ENCODE measurements at places on chromosomes 3 and 15.

DNA sequence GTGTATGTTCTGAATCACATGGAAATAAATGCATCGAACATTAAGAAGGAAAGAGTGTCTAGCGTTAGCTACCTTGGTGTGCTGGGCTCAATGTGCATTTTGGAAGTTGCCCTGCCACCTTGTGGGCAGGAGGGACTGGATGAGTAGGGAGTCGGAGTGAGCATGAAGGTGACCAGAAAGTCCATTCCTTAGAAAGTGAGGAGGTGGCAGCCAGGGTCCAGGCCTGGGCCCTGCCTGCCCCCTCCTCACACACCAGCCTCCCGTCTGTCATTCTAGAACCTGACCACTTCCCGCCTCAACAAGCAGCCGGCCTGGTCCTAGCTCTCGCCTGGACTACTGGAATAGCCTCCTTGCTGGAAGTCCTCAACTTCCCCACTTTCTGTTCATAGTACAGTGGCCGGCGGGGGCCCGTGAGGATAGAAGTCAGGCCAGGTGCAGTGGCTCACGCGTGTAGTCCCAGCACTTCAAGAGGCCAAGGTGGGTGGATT lies 10.2 kb upstream of the GATA2 start:
- peak; percentile 47 for DNase-seq

DNA sequence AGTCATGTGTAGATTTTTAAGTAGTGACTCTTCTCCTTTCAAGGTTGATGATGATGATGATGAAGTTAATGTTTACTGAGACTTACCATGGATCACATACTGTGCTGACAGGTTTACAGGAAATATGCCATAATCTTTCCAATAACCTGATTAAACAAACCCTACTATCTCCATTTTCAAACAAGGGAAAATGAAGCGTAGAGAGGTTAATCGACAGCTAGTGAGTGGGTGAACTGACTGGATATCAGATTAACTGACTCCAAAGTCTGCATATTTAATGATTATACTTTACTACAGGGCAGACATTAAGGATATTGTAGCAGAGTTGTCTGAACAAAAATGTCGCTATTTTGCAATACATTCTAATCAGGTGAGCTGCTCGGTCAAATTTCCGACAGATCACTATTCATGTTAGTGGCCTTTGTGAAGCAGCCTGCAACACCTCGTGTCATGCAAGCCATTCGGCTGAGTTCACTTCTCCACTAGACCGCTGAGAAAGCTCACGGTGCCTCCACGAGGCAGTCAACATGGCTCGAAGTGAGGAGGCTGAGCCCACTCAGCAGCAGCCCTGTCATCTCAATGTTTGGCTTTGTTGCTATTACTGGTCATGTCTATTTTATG lies 264.2 kb downstream of the NFKBIZ start:
- DNase-seq: no peak

- peak; percentile 45 for DNase-seq
Observed at GRCh38 chr15:20352241-20353200, 189.1 kb downstream of the GOLGA6L6 start.

- DNase-seq: no peak
Observed at GRCh38 chr3:179045719-179046402, 25.7 kb downstream of the ZMAT3 start.

DNA sequence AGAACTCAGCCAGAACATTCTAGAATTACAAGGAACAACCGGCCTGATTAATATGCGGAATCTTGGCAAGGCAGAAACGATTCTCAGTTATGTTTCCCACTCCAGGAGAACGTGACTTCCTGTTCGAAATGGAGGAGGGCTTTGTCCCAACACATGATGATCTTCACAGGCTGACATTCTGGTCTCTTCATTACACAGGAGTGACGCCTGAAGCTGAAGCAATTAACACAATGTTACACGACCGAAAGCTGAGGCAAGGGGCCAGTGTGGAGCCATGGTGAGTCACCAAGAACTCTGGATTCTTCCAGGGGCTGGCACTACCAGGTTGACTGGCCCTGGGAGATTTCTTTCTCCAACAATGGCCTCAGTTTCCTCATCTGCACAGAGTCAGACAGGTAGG lies 40.9 kb downstream of the RFTN1 start:
- no peak for DNase-seq

- DNase-seq: no peak
Observed at GRCh38 chr15:92984161-92984560, 84.0 kb downstream of the CHD2 start.

GRCh38 chr3:10334459-10334858 lies 13.5 kb upstream of the SEC13 start:
- no peak for DNase-seq

- no peak for DNase-seq
Observed at GRCh38 chr15:49015896-49016295, 30.4 kb downstream of the SECISBP2L start.

DNA sequence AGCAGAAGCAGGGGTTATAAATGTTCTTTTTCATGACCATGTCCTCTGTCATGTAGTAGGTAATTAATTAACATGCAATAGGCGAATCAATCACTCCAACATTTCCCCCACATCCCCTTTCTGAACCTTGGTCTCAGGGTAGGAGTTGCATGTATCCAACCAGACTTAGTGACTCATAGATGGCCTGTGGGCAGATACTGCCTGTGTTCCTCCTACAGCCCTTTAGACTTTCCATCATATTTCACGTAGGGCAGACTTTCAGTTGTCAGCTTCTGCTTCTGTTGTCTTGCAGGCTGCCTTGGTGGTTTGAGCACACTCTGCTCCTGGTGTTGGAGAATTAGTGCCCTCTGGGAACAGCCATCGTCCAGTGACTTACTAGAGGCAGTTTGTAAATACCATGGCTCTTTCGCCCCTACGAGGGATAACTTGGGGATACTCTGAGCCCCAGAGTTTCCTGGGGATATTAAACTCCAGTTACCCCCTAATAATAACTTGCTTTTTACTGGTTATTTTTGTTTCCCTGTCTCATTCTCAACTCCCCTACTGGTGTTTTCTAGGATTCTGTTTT lies 244.4 kb downstream of the EDEM1 start:
- no peak for DNase-seq

DNA sequence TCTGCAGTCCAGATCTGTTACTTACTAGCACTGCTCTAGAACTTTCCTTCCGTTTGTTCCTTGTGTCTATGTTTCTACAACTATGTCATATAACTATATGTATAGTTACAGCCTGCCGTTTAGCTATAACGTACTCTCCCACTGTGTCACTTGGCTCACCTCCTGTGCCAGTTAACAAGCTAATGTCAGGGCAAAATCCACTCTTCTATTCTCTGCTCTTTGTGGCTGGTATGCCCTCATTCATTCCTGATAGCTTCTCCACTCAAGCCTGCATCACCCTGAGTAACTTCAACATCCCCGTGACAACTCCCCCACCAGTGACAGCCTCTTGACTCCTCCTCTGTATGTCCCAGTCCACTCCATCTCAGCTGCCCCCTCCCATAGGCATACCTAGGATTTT lies 229.2 kb downstream of the TJP1 start:
- no peak for DNase-seq

Measured in ecto neural progenitor cell (in vitro differentiated cells).